ENCODE measurements at places on chromosomes 16 and 17.

- no peaks in the 10 kb centered on the region for H3K27me3 ChIP-seq
- no peak for DNase-seq
- H3K4me1 ChIP-seq, result peaks cover 8% of the 10 kb centered on the region
- H3K36me3 ChIP-seq, result peaks cover 9% of the 10 kb centered on the region
Observed at GRCh38 chr17:7204336-7204735, 15.3 kb downstream of the DLG4 start.

GRCh38 chr17:19759568-19760549 is 11.8 kb upstream of the ALDH3A1 start:
- H3K36me3 ChIP-seq, result no peaks in the 10 kb centered on the region
- H3K4me3 ChIP-seq, result no peak overlapping the region
- H3K27ac ChIP-seq, result no peak overlapping the region
- no peak for DNase-seq
- H3K27me3 ChIP-seq, result no peaks in the 10 kb centered on the region

- H3K27me3 ChIP-seq, result no peaks in the 10 kb centered on the region
- no peaks in the 10 kb centered on the region for H3K36me3 ChIP-seq
- H3K4me3 ChIP-seq, result no peak overlapping the region
- no peaks in the 10 kb centered on the region for H3K4me1 ChIP-seq
Observed at GRCh38 chr17:8048236-8048635, 9.4 kb downstream of the ALOX15B start.

DNA sequence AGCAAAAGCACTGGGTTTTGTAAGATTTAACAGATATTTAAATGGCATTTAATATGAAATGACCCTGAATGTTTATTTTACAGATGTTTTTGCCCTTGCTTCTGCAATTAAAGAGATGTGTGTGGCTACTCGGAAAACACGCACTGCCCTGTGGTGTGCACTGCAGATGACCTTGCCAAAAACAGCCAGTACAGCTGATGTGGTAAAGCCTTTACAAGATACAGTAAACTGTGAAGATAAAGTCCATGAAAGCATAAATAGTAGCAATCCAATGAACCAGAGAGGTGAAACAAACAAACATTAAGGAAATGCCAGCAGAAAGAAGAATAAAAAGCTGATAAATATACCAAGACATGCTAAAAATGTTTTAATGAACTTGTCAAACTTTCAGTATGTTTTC is 15.7 kb downstream of the CCDC43 start:
- no peak overlapping the region for H3K4me3 ChIP-seq
- H3K36me3 ChIP-seq, result peaks cover 4% of the 10 kb centered on the region
- no peak for DNase-seq
- no peaks in the 10 kb centered on the region for H3K27me3 ChIP-seq

GRCh38 chr16:81649561-81650184 is 129.4 kb upstream of the PLCG2 start:
- no peak overlapping the region for H3K27ac ChIP-seq
- no peaks in the 10 kb centered on the region for H3K27me3 ChIP-seq
- H3K36me3 ChIP-seq, result no peaks in the 10 kb centered on the region
- no peak for DNase-seq

DNA sequence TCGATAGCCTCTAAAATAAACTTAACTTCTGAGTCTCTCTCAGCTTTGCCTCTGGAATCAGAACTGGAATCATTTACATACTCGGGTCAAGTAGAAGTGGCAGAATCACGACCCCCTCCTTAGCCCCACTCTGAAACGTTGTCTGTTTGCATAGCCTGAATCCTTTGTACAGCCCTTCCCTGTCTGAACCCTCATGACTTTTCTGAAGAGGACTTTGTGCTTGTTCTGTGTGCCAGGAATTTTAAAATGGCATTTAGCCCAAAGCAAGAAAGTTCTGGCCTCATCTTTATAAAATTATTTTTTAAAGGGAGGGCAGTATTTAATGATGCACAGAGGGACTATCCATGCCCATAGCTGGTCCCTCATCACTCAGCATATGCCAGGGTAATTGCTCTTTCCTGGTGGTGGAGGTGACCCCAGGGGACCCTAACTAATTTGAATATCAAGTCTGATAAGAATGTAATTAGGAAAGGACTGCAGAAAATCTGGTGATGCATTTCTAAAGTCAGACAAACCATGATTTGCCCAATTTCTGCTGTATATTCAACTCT is 342.7 kb upstream of the TNRC6C start:
- no peaks in the 10 kb centered on the region for H3K27me3 ChIP-seq
- H3K4me1 ChIP-seq, result peaks cover 11% of the 10 kb centered on the region
- H3K27ac ChIP-seq, result no peak overlapping the region
- no peak overlapping the region for H3K4me3 ChIP-seq
- DNase-seq, result no peak

- peaks cover 15% of the 10 kb centered on the region for H3K4me1 ChIP-seq
- DNase-seq, result no peak
- no peak overlapping the region for H3K4me3 ChIP-seq
- H3K36me3 ChIP-seq, result no peaks in the 10 kb centered on the region
Observed at GRCh38 chr16:79434771-79435170, 165.8 kb downstream of the MAF start.
